IMR-90 (cell line): ENCODE measurements at places on chromosomes 2 and 18. TPM values are rescaled to one million over a fixed set of nuclear protein-coding genes. Genes with fewer than 3 reads are reported as not detected.

SOWAHC gene
- 4.8 and 8.9 TPM in 2 replicates for total RNA-seq

CDH19 gene
- total RNA-seq, result not detected in 2 replicates

CAPN10 gene
- 5.6 and 6.3 TPM in 2 replicates for total RNA-seq

PDE11A gene
- total RNA-seq, result 0.56 and 0.72 TPM in 2 replicates

CETN1 gene
- not detected in 2 replicates for total RNA-seq

XDH gene
- total RNA-seq, result 0.83 and 1.1 TPM in 2 replicates

INPP1 gene
- total RNA-seq, result 3.6 and 4.1 TPM in 2 replicates

ACTR1B gene
- total RNA-seq, result 34.2 and 40.5 TPM in 2 replicates

DAW1 gene
- 1.4 TPM in 2 replicates for total RNA-seq

RTP5 gene
- total RNA-seq, result not detected in 2 replicates

HOXD12 gene
- not detected in 2 replicates for total RNA-seq

VWC2L gene
- total RNA-seq, result not detected in 2 replicates

SMAD4 gene
- 145 and 194 TPM in 2 replicates for total RNA-seq

GLI2 gene
- 3.8 and 4.7 TPM in 2 replicates for total RNA-seq

GKN2 gene
- not detected in 2 replicates for total RNA-seq

CHAC2 gene
- 3.9 and 6.9 TPM in 2 replicates for total RNA-seq

LINC00305 gene
- total RNA-seq, result not detected in 2 replicates

SERPINB13 gene
- total RNA-seq, result not detected in 2 replicates

VAMP5 gene
- 13.8 and 27.8 TPM in 2 replicates for total RNA-seq

ALLC gene
- not detected in 2 replicates for total RNA-seq

GPBAR1 gene
- under 0.01 TPM in 1 of 2 replicates, not detected in the other for total RNA-seq

SCYGR4 gene
- total RNA-seq, result not detected in 2 replicates

ANKRD44 gene
- total RNA-seq, result 11.7 and 15.6 TPM in 2 replicates

ICOS gene
- total RNA-seq, result not detected in 2 replicates

TNFAIP6 gene
- total RNA-seq, result 2.2 and 2.9 TPM in 2 replicates

ACMSD gene
- total RNA-seq, result not detected in 2 replicates

SLC9A2 gene
- total RNA-seq, result not detected in 2 replicates

B3GNT7 gene
- under 0.01 TPM in 2 replicates for total RNA-seq

IHH gene
- total RNA-seq, result not detected in 2 replicates
